ENCODE measurements at places on chromosomes 2 and 18. TPM values are rescaled to one million over a fixed set of nuclear protein-coding genes. Genes with fewer than 3 reads are reported as not detected.

Gene PCARE
- total RNA-seq = not detected

- H3K27ac ChIP-seq = no peak overlapping the region
- no peak overlapping the region for H3K4me3 ChIP-seq
- peak; percentile 55 for DNase-seq
- no peaks in the 10 kb centered on the region for H3K4me1 ChIP-seq
Measured at GRCh38 chr2:181058378-181059269, 78.2 kb downstream of the UBE2E3 start.

Gene CNNM4
- total RNA-seq = 6.3 TPM

Gene SP9
- total RNA-seq = 0.18 TPM

DNA sequence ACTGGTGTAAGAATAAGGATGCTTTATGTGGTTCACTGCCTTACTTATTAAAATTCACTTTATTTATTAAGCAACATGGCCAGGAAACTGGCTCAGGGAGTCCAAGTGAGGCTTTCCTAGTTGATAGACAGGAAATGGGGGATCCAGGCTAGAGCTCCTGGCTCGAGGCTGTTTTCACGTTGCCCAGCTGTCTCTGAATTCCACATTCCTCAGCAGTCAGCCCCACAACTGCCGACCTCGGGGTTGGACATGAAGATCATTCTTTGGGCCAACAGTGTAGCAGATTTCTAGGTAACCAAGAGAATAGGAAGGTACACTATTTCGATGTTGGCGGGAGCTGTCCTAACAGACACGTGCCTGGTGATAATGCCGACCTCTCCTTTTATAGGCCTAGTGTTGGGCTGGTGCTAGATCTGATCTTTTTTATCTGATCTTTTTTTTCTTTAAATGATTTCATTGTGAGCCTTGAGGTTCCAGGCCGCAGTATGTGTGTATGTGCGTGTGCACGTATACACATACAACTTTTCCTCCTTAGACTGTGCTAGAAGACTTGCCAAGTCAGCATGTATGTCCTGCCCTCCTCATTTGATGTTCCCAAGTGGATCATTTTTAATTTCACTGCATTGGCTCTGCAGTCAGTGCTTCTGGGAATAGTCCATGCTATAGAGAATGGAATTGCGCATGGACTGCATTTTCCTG, 103.5 kb downstream of the CABLES1 start:
- DNase-seq = no peak
- H3K27me3 ChIP-seq = peaks cover 63% of the 10 kb centered on the region
- no peak overlapping the region for H3K27ac ChIP-seq
- H3K36me3 ChIP-seq = no peaks in the 10 kb centered on the region
- peaks cover 5% of the 10 kb centered on the region for H3K4me1 ChIP-seq
